ENCODE measurements at places on chromosomes 12 and 14. TPM values are rescaled to one million over a fixed set of nuclear protein-coding genes. Genes with fewer than 3 reads are reported as not detected.

DNA sequence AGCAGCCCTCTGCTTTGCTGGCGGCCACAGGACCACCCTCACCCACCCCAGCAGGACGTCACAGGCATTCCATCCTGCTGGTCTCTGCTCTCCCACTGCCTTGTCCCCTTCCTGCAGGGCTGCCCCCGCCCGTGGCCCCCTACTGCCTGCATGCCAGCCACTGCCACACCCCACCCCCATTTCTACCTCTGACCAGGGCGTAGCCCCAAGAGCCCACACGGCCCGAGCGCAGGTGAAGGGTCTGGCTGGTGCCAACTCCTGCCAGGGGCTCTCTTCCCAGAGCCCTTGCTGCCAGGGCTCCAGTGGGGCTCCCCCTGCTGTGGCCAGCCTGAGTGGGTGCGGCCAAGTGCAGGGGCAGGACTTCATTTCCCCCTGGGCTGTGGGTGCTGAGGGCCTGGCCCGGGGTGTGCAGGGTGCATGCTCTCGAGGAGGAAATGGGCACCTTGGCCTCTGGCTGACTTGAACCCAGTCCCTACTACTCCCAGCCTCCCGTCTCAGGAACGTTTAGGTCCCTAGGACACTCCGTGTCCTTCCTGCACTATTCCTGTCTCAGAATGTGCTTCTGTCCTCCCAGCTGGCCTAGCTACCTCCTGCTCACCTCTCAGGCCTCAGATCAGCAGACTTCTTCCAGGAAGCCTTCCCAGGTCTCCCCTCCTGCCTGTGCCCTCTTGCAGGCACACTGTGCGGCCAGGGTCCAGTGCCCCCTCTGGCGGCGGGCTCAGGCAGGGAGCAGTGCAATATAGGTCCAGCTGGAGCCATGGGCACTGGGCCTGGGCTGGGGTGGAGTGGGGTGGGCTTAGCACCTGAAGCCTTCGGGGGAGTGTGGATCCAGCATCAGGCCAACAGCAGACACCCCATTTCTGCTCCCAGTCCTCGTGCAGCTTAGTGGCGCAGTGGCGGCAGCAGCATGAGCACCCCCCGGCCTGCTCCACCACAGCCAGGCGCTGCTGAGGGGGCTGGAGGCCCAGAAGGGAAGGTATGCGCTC is 1.4 kb downstream of the LBHD2 start:
- no peak for DNase-seq

GRCh38 chr12:85374981-85375380 is 95.0 kb downstream of the ALX1 start:
- DNase-seq, result no peak

- DNase-seq, result no peak
Observed at GRCh38 chr12:116302166-116303058, 24.9 kb upstream of the MED13L start.

Gene KRT75
- total RNA-seq, result not detected

Gene SIX6
- total RNA-seq, result not detected

Gene ATL1
- total RNA-seq, result 1.4 TPM

All from activated B cell treated with CpG ODN at 0.5 μM for 24 hours (primary cell).